ENCODE measurements at places on chromosomes 2 and 18.

DNA sequence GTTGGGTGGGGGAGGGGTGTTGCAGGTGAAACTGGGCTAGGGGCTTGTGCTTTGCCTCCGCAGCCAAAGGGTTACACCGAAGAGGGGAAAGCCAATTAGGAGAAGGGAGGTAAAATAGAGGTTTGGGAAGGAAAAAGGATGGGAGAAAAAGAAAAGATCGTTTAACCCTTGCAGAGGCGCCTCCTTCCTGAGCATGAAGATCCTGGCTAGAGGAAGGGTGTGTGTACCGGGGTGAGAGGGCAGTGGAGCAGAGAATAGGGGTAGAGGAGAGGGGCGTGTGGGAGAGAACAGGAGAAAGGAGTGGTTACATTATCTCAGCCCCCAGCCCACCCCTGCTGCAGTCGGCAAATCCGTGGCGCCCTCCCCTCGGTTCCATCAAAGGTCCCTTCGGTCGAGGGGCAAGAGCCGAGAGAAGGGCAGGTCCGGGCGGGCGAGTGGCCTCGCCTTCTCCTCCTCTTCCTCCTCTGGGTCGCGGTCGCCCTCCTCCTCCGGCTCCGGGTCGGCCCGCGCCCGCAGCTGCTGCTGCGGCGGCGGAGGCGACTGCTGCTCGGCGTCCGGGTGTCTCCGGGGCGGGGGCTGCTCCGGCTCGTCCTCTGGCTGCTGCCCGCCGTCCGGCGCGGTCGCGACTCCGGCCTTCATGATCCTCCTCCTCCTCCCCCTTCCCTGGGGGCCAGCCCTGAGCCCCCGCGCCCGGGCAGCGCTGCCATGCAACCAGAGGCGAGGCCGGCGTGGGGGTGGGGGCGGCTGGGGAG lies 1.1 kb downstream of the MARCHF4 start:
- DNase-seq: peak; percentile 52

- no peak for DNase-seq
Measured at GRCh38 chr2:162037028-162037795, 36.8 kb downstream of the DPP4 start.

DNA sequence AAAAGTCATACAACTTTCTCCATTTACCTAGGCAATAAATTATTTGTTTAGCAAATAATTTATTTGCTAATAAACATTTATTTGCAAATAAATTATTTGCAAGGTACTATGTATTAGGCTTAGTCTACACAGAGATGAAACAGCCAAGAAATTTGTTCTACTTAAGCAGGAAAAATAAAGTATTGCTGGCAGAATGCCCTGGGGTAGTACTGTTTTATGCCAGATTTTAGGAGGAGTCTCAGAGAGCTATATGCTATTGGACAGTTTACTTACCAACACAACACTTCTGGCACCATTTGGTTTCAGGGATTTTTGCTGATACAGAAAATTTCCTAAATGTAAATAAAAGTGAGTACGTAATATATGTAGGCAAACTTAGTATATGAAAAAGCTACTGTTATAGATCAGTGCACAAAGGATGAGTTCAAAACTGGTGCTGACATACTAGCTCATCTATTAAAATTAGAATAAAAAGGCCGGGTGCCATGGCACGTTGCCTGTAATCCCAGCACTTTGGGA lies 23.2 kb upstream of the CDKL4 start:
- peak; percentile 4 for DNase-seq

DNA sequence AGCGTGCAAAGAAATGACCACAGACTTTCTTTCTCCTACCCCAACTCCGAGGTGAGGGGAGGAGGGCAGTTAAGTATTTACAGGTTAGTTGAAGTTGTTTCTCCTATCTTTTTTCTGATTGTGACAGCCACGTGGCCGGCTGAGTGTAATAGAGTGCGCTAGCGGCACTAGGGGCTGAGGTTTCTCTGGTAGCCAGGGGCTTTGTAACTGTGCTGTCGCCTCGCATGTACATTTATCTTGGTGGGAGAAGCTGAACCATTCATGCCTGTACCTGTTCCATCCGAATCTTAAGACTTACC lies 214.1 kb upstream of the STON1 start:
- peak; percentile 13 for DNase-seq

DNA sequence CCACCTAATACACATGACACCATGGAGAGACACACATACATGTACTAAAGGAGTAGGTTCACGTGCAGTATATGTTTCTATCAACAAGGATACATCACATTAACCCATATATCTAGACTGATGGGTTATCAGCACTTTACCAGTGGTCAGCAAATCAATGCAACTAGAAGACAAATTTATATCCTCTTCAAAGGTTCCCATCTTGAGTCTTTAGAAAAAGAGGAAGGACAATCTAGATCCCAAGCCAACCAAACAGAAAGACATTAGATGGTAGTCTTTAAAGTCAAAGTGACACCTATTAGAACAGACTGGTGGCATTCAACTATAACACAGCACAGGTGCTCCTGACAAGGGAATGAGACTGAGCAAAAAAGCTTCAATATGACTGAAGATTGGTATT lies 13.8 kb upstream of the SERTAD2 start:
- no peak for DNase-seq

DNA sequence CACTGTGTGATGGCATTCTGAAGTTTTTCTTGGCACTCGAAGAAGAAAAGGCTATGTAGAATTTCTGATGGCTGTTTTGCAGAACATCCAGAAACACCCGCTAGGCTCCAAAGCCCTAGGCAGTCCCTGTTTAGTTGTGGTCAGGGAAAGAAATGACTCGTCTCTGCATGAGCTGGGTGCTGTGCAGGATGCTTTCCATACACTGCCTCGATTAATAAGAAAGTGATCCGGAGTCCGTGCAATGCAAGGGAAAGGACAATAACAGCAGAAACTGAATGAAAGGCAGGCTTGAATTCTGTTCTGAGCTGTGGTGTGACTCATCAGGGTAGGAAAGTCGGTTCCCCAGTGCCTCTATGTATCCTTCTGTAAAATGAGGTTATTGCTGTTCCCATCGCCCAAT lies 18.7 kb downstream of the MAPRE3 start:
- peak; percentile 64 for DNase-seq

DNA sequence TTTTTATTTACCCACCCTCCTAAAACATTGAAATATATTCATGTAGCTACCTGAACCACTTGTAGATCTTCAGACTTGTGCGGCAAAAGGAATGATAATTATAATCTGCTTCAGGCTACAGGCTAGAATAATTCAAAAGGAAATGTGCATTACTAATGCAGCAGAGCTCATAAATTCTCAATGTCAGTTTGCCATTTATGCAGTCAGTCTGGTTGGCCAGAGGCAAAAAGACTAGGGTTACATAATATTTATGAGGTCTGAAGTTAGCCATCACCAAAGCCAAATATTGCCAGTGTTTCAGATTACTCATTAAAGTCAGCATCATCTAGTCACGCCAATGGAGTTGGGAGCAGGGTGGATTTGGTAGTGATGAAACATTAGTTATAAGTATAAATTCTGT lies 38.9 kb downstream of the METAP1D start:
- peak; percentile 97 for DNase-seq

DNA sequence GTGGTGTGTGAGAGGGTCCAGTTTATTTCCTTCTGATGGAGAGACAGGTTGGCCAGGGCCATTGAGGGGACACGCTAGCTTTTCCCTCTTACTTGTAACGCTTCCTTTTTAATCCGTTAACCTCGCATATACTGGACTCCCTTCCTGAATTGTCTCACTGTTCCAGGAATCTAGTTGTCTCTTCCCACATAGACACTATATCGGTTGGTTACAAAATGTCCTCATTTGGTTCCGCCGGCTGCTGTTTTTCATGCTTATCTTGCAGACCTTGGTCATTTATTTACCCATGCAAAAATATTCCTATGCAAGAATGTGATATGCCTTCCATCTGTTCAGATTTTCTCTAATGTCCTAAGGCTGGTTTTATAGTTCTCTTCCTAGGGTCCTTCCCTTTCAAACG lies 35.0 kb downstream of the NEURL3 start:
- no peak for DNase-seq

DNA sequence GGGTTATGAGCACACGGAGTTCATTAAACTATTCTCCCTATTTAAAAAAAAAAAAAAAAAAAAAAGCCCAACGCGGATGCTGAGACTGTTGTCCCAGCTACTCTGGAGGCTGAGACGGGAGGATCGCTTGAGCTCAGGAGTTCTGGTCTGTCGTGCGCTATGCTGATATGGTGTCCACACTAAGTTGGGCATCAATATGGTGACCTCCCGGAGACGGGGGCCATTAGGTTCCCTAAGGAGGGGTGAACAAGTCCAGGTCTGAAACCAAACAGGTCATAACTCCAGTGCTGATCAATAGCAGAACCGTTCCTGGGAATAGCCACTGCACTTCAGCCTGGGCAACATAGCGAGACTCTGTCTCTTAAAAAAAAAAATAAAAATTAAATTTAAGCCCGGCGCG lies 12.9 kb upstream of the ANKRD53 start:
- DNase-seq: no peak

GRCh38 chr18:14031053-14031452 lies 101.2 kb downstream of the ZNF519 start:
- DNase-seq: no peak

- no peak for DNase-seq
Measured at GRCh38 chr18:38250971-38251370, 685.4 kb upstream of the CELF4 start.

GRCh38 chr2:36338827-36339145 lies 16.8 kb upstream of the CRIM1 start:
- DNase-seq: peak; percentile 87

DNA sequence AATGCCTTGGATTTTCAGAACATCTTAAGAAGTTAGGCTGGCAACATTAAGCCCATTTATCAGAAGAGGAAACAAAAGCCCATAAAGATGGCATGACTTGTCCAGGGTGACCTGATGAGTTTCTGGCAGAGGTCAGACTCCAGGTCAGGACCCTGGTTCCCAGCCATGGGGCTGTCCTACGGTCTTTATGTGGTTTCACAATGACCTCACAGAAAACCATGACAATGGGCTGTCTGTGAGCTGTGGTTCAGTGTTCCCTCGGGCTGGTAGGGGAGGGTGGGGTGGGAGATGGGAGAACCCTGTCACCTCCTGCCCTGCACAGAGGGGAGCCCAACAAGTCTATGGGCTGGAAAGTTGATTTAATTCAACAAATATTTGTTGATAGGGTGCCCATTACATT lies 101.8 kb downstream of the LOXHD1 start:
- no peak for DNase-seq

DNA sequence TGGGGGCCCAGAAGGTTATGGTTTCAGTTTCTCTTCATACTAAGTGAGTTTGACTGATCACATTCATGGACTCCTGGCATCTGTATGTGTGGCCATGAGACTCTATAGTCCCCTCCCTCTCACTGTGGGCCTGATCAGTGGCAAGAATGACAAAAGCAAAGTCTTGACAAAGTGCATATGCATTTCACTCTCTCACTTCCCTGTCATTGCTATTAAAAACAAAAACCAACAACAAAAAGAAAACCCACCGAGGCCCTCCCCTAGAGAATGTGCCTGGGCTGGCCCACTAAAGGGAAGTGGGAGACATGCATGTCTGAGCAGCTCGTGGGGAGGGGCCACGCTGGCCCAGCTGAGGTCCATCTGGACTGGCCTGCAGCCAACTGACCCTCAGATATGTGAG lies 600.1 kb upstream of the RAB6C start:
- no peak for DNase-seq

DNA sequence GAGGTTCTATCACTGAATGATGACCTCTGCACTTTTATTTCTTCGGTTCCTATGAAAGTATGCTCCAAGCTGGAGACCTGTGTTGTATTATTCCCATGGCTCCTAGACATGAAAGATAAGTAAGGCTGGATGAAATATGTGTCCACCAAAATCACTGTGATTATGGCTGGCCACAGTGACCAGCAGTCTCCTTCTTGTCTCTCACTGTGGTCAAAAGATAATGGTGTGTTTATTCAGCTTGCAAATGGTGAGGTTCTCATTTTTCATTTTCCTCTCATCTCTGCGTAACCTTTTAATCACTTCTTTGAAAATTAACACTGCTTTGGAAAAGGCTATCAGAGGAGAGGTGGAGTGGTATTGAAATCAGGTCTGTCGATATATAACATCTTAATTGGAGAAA lies 107.8 kb upstream of the DAPL1 start:
- DNase-seq: no peak

DNA sequence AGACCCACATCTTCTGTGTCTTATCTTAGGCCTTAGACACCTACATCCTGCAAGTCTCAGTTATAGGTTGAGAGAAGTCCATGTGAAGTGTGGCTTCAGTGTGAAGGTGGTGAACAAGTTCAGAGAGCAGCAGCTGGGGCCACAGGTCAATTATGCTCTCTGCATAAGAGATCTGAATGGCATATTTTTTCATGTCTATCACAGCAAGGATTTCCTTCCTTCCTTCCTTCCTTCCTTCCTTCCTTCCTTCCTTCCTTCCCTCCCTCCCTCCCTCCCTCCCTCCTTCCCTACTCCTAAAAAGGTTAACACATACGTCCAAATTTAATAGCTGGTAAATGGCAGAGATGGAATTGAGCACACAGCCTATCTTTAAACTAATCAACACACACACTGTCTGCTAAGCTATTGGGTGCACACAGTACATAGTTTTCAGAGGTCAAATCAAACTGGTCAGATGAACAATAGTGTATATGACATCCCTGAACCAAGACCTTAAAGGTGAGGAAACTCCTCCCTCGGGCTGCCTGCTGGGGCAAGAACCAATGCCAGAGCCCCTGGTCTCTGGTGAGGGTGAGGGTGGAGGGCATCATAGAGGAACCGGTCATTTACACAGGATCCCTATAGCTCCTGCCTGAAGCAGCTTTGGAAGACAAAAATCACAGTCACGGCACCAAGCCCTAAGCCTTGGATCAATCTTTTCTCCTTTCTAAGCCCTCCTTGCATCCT lies 240.9 kb downstream of the ICOS start:
- no peak for DNase-seq

GRCh38 chr2:39733070-39733674 lies 45.9 kb downstream of the THUMPD2 start:
- peak; percentile 44 for DNase-seq

- no peak for DNase-seq
Measured at GRCh38 chr2:4499316-4500030, 796.1 kb downstream of the DCDC2C start.

DNA sequence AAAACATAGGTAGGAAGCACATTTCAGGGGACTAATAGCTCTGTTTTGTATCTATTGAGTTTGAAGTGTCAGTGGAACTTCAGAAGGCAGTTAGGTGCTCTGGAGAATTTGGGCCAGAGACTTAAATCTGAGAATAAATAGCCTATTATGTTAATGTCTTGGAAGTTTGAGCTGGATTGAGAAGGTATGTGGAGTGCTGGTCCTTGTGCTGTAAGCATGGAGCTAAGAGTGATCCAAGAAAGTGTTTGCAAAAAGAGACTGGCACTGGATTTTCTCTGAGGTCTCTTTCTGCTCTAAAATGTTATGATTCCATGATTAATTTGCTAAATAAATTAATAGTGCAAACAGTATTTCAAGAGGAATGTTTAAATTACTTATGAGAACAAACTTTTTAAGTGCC lies 63.3 kb downstream of the ICOS start:
- no peak for DNase-seq
